Choroid plexus epithelial cell (primary cell): ENCODE measurements at places on chromosomes 6 and 20.

DNA sequence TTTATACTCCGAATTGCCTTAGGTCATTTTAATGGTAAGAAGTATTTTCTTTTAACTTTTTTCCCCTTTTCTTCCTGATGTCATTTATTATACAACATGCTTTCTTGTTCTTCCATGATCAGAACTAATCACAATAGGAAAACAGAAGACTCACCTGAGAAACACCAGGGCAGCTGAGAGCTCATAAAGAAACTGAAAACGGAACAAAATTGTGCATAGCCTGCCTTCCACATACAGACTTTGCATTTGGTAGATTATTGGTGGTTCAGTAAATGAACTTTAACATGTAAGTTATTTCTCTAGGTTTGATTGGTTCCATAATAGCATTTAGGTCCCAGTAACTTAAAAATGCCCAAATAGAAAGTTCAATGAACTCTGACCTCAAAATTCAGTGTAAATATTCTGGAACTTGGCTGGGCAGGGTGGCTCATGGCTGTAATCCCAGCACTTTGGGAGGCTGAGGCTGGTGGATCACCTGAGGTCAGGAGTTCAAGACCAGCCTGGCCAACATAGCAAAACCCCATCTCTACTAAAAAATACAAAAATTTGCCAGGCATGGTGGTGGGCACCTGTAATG is 161.1 kb upstream of the DTNBP1 start:
- DNase-seq: no peak

- peak; percentile 29 for DNase-seq
Observed at GRCh38 chr20:57435498-57436222, 44.5 kb downstream of the RBM38 start.

GRCh38 chr6:29892696-29893095 is 49.6 kb upstream of the HLA-A start:
- DNase-seq: no peak

DNA sequence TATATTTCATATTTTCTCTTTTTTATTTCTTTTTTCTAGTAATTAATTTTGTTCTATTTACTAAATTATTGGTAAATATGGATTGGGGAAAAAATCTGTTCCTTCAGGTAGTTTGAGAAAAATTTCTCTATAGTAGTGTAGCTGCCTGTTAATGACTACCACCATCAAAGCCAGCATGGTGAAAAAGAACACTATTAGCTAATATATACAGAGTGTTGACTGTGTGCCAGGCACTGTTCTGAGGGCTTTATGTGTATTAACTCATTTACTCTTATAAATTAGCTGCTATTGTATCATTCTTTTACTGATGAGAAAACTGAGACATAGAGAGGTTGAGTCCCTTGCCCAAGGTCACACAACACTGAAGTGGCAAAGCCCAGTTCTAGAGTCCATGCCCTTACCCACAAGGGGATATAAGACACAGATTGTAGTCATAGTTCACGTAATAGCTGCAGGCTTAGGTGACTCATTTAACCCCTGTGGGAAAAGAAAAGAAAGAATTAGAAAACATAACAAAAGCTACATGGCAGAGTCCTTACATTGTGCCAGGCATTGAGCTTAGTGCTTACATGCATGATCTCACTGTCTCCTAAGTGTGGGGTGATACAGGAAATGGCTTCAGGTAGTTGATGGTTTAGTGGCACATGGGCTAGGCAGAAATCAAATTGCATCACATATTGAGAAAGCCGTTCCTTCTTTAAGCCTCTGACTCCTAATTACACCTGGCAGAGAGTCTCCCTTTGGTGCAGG is 12.2 kb upstream of the AKIRIN2 start:
- DNase-seq: peak; percentile 72

GRCh38 chr20:52534616-52535015 is 343.0 kb upstream of the ZFP64 start:
- DNase-seq: no peak

DNA sequence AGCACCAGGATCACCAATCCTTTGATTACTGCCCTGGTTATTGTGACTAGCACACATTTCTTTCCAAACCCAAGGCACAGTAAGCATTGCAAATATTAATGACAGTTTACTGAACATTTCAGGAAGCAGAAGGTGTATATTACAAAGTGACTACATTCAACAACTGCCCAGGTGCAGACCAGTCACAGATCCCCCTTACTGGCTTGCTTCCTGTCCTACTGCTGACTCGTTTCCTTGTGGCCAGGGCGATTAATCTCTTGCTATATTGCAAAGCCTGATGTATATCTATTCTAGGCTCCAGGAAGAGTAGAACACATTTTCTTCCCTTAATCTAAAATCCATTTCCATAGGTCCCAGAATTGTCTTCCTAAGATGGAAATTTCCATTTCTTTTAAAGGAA is 77.2 kb upstream of the EPHA7 start:
- DNase-seq: no peak

DNA sequence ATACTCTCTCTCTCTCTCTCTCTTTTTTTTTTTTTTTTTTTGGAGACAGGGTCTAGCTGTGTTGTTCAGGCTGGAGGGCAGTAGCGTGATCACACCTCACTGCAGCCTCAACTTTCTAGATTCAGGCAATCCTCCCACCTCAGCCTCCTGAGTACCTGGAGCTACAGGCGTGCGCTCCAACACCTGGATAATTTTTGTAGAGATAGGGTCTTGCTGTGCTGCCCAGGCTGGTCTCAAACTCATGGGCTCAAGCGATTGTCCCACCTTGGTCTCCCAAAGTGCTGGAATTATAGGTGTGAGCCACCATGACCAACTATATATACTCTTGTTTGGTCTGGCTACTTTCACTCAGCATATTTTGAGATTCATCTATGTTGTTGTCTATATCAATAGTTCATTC is 154.9 kb downstream of the ZFAND3 start:
- DNase-seq: no peak

DNA sequence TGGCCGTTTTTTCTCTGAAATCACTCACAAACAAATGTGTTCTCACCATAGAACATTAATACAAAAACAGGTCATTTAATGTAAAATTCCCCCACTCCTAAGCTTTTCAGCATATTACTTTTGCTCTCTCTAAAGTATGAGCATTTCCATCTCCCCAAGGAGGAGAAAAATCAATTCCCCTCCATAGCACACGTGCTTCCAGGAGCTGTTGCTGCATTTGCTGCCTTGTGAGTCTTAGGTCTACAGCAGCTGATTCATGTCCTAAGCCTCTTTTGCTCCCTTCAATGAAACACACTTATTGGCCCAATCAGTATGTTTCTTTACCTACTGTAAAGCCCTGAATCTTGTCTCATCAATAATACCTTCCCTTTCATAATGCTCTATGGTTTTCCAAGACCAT is 6.4 kb upstream of the COL9A1 start:
- peak; percentile 2 for DNase-seq

GRCh38 chr6:87139236-87139635 is 16.1 kb upstream of the ZNF292 start:
- DNase-seq: peak; percentile 83

DNA sequence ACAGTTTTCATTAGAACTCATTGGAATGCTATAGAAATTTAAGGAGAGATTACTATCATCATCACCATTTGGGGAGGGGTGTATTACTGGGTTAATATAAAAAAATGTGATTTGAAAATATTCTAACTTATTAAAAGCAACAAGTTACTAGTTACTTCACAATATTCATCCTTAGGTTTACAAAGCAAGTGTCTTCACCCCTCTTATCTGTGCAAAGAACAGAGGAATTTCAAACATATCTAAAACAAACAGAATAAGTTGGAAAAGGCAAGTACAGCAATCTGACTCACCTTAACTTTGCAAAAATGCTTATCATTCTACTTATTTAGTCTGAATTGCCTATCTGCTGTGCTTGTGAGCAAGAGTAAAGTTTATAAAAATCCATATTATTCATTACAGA is 32.9 kb downstream of the DCBLD1 start:
- no peak for DNase-seq

GRCh38 chr20:55251170-55251569 is 754.1 kb downstream of the CBLN4 start:
- no peak for DNase-seq

DNA sequence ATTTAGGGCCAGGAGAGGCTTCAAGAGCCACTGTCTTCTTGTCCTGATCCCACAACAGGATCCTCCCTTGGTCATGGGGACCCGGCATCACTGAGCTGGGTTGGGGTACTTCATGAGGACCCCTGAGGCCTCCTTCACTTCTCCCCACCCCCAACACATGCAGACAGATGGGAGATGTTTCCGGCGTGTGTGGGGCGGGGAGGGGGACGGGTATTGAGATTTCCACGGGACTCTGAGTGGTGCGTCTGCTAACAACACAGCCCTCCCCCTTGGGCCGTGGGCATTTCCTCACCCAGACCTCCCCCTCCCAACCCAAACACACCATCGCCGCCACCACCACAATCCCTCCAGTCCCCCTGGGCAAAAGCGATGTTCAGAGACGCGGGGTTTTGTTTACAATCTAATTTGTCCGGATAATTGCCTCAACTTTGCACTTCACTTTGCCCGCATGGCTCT is 906 bp upstream of the FOXP4 start:
- no peak for DNase-seq

DNA sequence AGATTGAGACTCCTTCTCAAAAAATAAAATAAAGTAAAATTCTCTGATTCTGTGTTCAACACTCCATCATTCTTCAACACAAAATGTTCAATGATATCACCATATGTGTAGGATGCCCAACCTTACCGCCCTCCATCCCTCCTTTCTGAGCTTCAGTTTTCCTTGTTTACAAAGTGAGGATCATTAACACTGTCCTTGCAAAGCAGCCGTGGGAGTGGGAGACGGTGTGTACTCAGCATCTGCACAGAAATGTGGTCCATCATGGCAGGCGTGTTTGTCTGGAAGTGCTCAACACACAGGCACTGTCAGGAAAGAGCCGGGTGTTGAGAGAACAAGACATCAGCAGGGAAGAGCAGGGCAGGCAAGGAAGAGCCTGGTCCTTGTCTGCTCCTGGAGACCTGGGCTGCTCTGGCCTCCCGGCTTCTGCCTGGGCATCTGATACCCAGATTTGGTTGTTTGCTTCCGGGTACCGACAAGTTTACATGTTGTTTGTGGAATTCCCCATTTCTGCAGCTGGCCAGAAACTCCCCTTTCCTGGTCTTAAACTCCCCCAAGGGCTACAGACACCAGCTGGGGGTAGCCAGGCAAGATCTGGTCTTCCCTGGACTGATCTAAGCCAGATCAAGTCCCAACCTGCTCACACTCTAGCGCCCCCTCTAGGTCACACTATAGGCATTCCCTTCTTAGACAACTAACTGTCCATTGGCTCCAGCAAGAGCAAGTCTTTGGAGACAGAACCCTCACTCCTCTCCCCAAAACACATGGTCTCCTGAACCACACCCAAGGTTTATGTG is 26.7 kb upstream of the TTPAL start:
- peak; percentile 26 for DNase-seq

GRCh38 chr6:13286181-13286580 is 42.2 kb downstream of the TBC1D7 start:
- DNase-seq: no peak

DNA sequence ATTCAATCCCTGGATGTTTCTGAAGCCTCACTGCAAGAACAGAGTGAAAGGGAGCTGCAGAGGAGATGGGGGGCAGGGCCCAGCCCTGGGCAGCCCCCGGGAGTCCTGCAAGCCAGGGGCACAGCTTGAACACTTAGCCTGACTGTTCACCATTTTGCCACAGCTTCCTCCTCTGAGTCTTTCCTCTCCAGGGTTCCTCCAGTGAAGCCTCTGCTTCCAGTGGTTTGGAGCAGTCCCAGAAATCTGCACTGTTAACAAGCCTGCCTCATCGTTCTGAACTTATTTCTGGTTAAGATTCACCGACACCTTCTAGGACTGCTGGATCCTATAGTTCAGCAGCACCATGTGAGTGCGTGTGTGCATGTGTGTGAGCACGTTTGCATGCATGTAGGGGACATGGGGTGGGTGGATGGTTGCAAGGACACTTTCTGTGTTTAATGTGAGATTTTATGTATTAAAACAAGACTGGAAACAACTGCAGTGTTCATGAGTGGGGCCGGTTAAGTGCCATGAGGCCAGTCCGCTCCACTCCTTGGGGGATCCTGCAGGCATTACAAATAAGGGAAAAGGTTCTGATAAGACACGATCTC is 24.6 kb downstream of the CEBPB start:
- peak; percentile 74 for DNase-seq

GRCh38 chr6:48584846-48585245 is 473.8 kb upstream of the PTCHD4 start:
- DNase-seq: no peak

- DNase-seq: peak; percentile 65
Observed at GRCh38 chr6:145147981-145148749, 587.2 kb downstream of the EPM2A start.

- no peak for DNase-seq
Observed at GRCh38 chr20:49179368-49180277, 8.5 kb downstream of the STAU1 start.

DNA sequence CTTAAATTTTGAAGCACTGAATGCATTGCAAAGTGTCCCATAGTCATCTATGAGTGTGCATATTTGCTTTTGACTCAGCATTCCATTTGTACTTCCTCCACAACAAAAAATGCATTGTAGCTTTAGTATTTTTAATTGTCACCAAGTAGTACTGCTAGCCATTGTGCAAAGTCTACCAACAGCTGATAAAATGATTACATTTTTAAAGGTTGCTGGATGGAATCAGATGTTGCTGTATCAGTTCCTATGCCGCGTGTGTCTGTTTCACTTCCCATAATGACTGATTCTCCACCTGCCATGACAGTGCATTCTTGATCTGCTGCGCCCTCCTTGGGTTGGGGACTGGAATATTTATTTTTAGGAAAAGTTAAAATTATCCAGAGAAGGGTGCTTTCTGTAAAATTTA is 41.2 kb downstream of the SLX4IP start:
- DNase-seq: no peak

- no peak for DNase-seq
Observed at GRCh38 chr20:47353239-47353691, 3.2 kb downstream of the ZMYND8 start.

DNA sequence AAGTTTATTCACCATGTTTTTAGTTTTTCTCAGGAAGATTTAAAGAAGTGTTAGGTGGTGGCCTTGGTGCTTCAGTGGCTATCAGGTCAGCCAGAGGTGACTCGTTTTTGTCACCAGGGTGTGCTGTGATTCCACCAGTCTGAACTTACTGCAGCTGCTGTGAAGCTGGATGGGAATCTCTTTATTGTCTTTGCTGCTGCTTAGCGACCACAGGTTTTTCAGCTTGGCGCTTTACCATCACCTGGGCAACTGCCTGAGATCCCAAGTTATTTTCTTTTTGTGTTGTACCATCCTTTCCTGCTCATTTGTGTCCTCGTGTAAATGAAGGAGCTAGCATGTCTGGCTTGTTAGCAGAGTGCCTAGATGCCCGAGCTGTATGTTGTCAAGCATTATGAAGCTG is 146.9 kb downstream of the MACROD2 start:
- DNase-seq: peak; percentile 82

GRCh38 chr6:161696801-161697200 is 422.9 kb upstream of the AGPAT4 start:
- peak; percentile 2 for DNase-seq

DNA sequence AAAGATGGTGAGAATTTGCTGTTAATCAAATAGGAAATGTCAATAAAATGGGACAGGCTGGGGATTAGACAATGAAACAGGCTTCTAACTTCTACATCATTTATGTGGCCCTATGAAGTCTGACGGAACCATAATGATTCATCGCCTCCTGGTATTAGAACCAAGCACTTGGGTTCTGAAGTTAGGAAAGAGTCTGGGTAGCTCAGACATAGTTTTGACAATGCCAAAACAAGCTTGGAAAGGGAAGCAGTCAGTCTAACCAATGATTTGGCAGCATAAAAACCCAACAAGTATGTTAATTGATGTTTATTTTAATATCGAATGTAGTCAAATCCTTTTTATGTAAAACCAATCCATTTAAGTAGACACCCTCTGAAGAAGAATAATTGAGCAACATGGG is 160.8 kb upstream of the RSPO3 start:
- DNase-seq: no peak
